G401 (cell line): ENCODE measurements at places on chromosomes 1 and 21. TPM values are rescaled to one million over a fixed set of nuclear protein-coding genes. Genes with fewer than 3 reads are reported as not detected.
A peak's percentile ranks its signal among the peaks of the same experiment; 100 is the strongest.

The MYOG gene
- total RNA-seq = not detected in 2 replicates

The TMEM59 gene
- total RNA-seq = 125 and 126 TPM in 2 replicates

The TGFBR3 gene
- 30.2 and 33.6 TPM in 2 replicates for total RNA-seq

The CFHR5 gene
- total RNA-seq = not detected in 2 replicates

The ACKR1 gene
- total RNA-seq = not detected in 2 replicates

The IL6R gene
- total RNA-seq = 4.7 and 44.7 TPM in 2 replicates

The SV2A gene
- 26.9 and 36.8 TPM in 2 replicates for total RNA-seq

The PRAMEF20 gene
- not detected in 2 replicates for total RNA-seq

The IGSF21 gene
- not detected in 2 replicates for total RNA-seq

The ADCY10 gene
- not detected in 2 replicates for total RNA-seq

The NBPF1 gene
- total RNA-seq = 10.3 and 27.6 TPM in 2 replicates

The TTC22 gene
- not detected in 2 replicates for total RNA-seq

The FALEC gene
- total RNA-seq = 2.2 TPM in 1 of 2 replicates, not detected in the other

The OR2T2 gene
- not detected in 2 replicates for total RNA-seq

DNA sequence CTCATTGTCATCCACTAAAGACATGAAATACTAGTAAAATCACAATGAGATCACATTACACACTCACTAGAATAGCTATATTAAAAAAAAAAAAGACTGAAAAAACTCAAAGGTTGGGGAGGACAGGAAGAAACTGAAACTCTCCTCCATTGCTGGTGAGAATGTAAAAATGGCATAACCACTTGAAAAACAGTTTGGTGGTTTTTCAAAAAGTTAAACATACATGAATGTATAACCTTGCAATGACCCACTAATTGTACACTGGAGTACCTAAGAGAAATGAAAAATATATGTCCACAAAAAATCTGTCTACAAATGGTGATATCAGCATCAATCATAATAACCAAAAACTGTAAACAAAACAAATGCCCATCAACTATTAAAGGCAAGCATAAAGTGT lies 44.0 kb downstream of the NRIP1 start:
- no peak for DNase-seq

GRCh38 chr1:30506291-30507015 lies 216.9 kb downstream of the MATN1 start:
- DNase-seq = no peak

- DNase-seq = no peak
Measured at GRCh38 chr1:116852910-116853309, 56.8 kb upstream of the PTGFRN start.

GRCh38 chr1:36847761-36848160 lies 186.6 kb downstream of the GRIK3 start:
- no peak for DNase-seq

- DNase-seq = no peak
Measured at GRCh38 chr1:81678779-81679178, 122.0 kb upstream of the ADGRL2 start.

GRCh38 chr1:215594640-215595039 lies 27.5 kb downstream of the KCTD3 start:
- no peak for DNase-seq

- DNase-seq = no peak
Measured at GRCh38 chr1:59044535-59045121, 252.3 kb upstream of the FGGY start.

GRCh38 chr1:53469373-53469772 lies 10.2 kb downstream of the DMRTB1 start:
- no peak for DNase-seq

DNA sequence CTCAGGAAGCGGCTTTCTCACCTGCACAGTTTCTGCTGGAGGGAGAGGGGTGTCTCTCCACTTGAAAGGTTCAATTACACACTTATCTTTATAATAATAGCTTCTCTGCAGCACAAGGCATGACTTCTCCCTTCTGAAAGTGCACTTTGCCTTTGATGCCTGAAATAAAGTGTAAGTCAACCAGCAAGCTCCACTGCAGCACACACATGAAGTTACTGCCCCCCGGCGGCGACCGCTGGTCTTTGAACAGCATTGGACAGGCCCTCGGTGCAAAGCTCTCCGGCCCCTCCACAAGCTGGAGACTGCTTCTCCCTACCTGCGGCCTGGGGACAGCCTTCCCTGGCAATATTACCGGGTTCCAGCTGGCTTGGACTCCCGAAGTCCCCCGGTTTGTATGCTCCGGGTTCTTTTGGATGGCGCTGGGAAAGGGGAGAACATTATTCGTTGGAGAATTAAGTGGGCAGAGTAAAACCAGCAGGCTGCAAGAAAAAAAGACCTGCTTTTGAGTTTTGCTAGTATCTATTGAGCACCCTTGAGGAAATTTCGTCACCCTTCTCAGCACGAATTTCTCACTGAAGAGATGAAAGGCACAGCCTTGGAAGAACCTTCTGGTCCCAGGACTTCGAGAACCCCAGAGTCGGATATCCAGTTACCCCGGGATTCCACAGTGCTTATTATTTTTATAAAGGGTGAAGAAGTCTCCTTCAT lies 11.8 kb downstream of the RCAN1 start:
- peak; percentile 87 for DNase-seq

- DNase-seq = no peak
Measured at GRCh38 chr1:59350521-59350920, 53.6 kb downstream of the FGGY start.

GRCh38 chr1:217881131-217881543 lies 250.0 kb downstream of the SPATA17 start:
- DNase-seq = no peak

DNA sequence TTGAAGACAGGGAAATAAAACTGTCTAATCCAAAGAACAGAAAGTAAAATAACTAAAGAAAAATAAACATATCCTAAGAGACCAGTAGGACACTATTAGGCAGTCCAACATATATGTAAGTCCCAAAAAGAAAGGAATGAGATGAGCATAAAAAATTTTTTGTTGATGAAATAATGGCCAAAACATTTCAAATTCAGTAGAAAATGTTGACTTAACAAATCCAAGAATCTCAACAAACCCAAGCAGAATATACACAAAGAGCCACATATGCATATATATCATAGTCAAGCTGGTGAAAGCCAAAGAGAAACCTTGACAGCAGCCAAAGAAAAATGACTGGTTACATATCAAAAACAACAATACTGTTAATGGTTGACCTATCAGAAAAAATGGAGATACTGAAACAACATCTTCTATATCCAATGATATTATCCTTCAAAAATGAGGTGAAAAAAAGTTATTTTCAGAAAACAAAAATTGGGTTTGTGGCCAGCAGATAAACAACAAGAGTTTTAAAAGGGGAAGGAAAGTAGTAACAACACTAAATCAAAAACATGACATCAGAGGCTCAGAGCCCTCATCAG lies 26.4 kb downstream of the ZNF644 start:
- no peak for DNase-seq

GRCh38 chr1:3943806-3944577 lies 43.9 kb upstream of the C1orf174 start:
- DNase-seq = no peak

- DNase-seq = no peak
Measured at GRCh38 chr1:116510361-116510760, 60.5 kb downstream of the CD58 start.

DNA sequence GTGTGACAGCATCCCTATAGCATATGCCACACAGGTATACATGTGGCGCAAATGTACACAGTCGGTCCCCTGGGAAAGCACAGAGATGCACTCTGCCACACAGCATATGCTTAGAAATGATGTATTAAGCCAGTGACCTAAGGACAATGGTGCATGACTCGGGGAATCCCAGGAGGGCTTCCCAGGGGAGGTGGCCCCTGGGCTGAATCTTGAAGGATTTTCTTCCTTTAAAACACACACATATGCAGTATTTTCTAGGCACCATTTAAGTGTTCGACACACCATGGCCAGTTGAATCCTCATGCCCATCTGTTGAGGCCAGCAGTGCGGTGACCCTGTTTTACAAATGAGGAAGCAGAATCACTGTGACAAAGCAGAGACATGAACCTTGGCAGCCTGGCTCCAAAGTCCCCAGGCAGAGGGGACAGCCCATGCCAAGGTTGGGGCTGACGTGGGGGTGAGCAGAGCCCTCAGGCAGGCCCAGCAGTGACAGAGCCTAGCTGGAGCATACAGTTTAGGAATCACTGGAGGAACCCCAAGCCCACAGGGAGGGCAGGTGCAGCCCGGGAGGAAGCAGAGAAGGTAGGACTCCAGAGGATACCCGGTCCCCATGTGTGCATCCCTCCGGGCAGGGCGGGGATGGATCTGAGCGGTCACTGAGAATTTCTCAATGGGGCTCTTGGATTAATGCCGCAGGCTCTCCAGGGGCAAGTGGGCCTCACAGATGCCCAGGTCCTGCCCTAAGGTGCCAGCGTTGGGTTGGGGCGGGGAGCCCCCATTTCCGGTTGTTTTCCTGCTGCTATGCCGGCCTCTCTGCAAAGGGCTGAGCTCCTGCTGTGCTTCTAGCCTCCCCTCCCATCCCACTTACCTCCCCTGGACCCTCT lies 28.4 kb downstream of the WNT3A start:
- no peak for DNase-seq

GRCh38 chr1:5720936-5721335 lies 271.3 kb downstream of the NPHP4 start:
- DNase-seq = no peak

- DNase-seq = no peak
Measured at GRCh38 chr1:41842993-41843755, 75.5 kb downstream of the HIVEP3 start.

DNA sequence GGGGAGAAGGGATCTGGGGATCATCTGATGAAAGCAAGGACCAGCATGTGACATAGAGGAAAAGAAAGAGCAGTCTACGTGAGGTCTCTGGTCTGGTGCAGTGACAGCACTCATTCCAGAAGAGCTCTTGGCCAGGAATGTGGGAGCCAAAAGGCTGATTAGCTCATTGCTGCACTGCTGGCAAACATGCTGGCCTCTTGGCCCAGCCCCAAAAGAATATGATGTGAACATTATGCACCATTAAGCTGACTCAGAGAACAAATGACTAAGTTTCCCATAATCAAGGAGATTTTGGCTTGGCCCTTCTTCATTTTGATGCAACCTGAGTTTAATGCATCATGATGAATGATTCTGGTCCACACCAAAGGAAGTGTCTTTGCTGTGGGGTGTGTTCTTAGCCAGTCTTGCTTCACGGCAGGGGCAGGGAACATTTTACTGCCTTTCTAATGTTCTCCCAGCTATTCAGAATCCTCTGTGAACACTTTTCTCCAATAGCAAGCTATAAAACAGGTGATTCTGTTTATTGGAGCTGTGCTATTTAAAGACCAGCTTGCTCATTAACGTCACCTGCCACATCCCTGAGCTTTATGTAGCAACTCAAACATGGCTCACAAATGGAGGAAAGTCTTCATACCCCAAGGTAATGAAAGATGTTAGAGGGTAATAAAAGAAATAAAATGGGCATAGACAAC lies 55.1 kb downstream of the PCBP3 start:
- peak; percentile 91 for DNase-seq

DNA sequence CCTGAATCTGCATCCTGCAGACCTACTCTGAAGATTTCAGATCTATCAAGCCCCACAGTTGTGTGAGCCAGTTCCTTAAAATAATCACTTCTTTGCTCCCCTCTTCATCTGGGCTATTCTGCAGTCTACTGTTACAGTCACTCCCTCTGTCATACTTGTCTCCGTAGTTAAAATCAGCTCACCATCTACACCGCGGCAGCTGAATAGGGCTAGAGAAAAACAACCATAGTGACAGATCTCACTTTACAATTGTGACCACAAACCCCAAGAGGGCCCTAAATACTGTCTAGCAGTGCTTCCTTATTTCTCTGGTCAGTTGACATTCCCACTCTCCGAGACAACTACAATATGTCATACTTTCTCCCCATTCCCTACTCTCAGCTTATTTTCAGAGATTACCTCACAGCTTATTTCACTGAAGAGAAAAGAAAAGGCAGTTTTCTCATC lies 12.9 kb downstream of the DESI2 start:
- DNase-seq = no peak

- DNase-seq = no peak
Measured at GRCh38 chr1:48873944-48874343, 97.3 kb upstream of the BEND5 start.

GRCh38 chr1:91870322-91870721 lies 15.6 kb downstream of the TGFBR3 start:
- no peak for DNase-seq

DNA sequence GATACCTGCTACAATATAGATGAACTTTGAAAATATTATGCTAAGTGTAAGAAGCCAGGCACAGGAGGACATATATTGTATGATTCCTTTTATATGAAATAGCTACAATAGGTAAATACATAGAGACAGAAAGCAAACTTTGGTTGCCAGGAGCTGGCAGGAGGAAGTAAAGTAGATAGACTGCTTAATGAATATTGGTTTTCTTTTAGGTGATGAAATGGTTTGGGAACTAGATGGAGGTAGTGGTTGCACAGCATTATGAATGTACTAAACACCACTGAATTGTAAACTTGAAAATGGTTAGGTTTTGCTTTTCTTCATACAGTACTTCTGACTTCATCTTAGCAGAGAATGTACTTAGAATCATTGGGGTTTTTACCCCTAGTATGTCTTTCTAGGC lies 21.5 kb downstream of the ABCB10 start:
- DNase-seq = no peak

GRCh38 chr1:111219557-111220286 lies 7.8 kb upstream of the CHI3L2 start:
- no peak for DNase-seq

DNA sequence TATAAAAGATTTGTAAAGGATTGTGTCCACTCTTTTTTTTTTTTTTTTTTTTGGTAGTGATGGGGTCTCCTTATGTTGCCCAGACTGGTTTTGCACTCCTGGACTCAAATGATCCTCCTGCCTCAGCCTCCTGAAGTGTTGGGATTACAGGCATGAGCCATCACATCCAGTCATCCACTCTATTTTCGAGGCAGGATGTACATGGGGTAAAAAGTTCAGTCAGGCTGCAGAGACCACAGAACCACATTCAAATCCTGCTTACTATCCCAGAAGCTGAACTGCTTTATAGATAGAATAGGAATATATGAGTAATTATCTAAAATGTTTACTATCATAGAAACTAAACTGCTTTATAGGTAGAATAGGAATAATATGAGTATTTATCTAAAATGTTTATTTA lies 26.0 kb upstream of the KCNK2 start:
- DNase-seq = no peak

GRCh38 chr21:30979054-30979453 lies 59.2 kb downstream of the KRTAP19-8 start:
- DNase-seq = no peak
